Astrocyte (in vitro differentiated cells and primary cell): ENCODE measurements at places on chromosomes 4 and X. TPM values are rescaled to one million over a fixed set of nuclear protein-coding genes. Genes with fewer than 3 reads are reported as not detected.
A peak's percentile ranks its signal among the peaks of the same experiment; 100 is the strongest.

- no peaks in the 10 kb centered on the region for H3K36me3 ChIP-seq
- H3K27ac ChIP-seq = no peak overlapping the region
- H3K4me1 ChIP-seq = no peaks in the 10 kb centered on the region
- DNase-seq = peak; percentile 22
- no peak overlapping the region for H3K4me3 ChIP-seq
These were observed 73.5 kb upstream of the RAP2C start for GRCh38 chrX:132292793-132293192.

DNA sequence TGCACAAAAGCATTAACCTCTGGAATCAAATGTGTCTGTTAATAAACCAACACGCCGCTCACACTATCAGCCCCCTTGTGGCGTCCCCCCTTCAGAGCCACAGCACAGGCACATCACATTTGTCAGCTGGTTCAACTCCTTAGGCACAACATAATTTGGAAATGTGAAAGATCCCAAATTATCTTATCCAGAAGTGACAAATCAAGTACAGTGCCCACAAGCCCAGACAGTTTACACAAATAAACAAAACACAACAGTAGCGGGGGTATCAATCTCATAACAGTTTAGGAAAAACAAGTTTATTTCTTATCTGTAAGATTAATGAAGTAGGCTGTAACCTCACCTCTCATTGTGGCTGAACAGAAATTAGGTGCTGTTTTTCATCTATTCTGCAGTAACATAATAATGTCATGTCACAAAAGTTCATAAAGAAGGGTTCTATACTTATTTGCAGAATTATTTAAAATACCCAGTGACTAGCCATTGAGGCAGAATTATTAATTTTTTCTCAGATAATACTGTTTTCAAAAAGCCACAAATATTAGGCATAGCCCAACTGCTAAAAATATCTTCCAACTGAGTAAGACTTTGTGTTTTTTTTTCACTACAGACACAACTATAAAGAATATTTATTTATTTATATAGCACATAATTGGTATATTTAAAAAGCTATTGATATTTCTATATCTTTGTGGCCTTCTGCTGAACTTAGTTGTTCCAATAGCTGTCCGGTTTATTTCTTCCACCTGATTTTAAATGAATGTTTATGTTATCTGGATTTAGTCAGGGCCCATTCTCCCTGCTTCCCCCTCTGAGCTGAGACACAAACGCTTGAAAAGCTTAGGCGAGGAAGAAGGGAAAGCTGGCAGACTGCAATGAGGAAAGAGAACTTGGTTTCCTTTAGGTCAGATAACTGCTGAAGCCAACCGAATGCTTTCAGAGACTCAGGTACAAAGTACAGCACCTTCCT, 214.7 kb downstream of the QDPR start:
- H3K36me3 ChIP-seq = no peaks in the 10 kb centered on the region
- no peaks in the 10 kb centered on the region for H3K27me3 ChIP-seq
- DNase-seq = no peak
- H3K27ac ChIP-seq = no peak overlapping the region
- H3K4me1 ChIP-seq = no peaks in the 10 kb centered on the region
- H3K4me3 ChIP-seq = no peak overlapping the region

Gene MRFAP1L1
- 33.2 and 36.8 TPM in 2 replicates for total RNA-seq

DNA sequence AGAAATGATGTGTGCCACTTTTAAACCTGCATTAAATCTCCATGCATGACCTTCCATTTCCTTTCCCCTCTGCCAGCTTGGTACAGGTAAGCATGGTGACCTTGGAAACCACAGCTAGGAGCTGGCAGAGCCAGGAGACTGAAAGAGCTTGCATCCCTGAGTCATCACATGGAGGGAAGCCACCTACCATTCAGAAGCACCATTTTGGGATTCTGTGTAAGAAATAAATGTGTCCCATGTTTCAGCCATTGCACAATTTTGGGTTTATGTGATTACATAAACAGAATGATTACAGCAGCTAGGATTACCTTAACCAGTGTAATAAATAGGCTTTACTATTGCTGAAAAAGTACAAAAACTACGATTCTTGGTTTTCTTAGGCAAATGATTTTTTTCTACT, 17.3 kb upstream of the CCDC149 start:
- H3K4me3 ChIP-seq = no peak overlapping the region
- no peak overlapping the region for H3K27ac ChIP-seq
- no peak for DNase-seq
- peaks cover 7% of the 10 kb centered on the region for H3K4me1 ChIP-seq
- H3K27me3 ChIP-seq = no peaks in the 10 kb centered on the region

- H3K27me3 ChIP-seq = no peaks in the 10 kb centered on the region
- H3K4me1 ChIP-seq = peaks cover 5% of the 10 kb centered on the region
These were observed 163.1 kb upstream of the PLAC1 start for GRCh38 chrX:134821370-134821769.

DNA sequence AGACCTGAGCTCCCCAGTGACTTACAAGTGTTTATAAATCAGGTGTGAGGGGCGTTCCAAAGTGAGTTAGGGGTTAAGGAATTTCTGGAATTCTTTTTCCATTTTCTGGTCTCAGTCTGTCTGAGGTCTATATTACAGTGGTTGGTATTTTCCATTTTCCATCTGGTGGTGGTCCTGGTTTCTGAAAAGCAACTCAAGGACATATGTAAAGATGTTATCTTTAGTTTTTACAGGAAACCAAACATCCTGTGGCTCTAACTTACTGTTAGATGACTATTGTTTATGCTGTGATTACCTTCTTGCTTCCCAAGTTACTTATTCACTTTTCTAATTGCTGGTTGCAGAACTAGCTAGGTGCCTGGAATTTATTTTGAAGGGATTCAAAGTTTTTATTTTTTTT, 53.5 kb upstream of the IL21 start:
- H3K27me3 ChIP-seq = no peaks in the 10 kb centered on the region
- no peaks in the 10 kb centered on the region for H3K36me3 ChIP-seq
- no peaks in the 10 kb centered on the region for H3K4me1 ChIP-seq
- DNase-seq = no peak

DNA sequence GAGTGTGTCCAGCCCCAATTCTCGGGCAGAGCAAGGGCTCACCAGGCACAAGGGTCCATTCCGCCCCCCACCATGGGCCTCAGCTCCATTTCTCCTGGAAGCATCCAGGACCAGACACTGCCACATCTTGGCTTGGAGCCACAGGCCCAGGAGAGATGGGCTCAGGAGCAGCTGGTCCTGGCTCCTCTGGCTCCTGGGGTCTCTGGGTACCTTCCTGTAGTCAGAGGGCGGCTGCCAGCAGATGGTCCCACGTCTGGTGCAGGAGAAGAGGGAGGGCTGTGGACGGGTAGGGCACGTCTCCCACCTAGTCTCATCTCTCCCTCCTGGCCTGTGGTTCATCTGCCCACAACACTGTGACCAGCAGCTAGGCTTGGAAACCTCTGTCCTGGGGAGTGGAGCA, 8.0 kb downstream of the ATP2B3 start:
- H3K4me1 ChIP-seq = peaks cover 9% of the 10 kb centered on the region
- no peak overlapping the region for H3K27ac ChIP-seq
- DNase-seq = no peak
- no peaks in the 10 kb centered on the region for H3K36me3 ChIP-seq
- H3K27me3 ChIP-seq = peaks cover 4% of the 10 kb centered on the region

Gene CYSLTR1
- not detected in 2 replicates for total RNA-seq

DNA sequence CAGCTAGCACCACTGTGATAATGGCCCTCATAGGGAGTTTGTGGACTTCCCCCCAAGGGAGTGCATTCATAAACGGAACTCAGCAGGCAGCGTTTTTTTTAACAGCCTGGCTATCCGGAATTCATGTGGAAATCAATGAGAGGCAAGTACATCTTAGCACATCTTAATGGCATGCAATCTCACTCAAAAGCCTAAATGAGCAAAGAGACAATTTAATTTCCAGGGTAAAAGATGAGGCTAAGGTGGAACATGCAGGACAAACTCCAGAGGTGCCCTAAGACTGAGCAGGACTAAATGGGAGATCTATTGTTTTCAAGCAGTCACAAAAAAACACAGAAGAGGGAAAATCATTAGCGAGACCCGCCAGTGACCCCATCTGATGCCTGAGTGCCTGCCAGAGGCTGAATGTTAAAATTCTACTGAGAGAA, 243.5 kb upstream of the KCNIP4 start:
- H3K4me1 ChIP-seq = peaks cover 11% of the 10 kb centered on the region
- no peak for DNase-seq
- H3K27ac ChIP-seq = no peak overlapping the region
- H3K4me3 ChIP-seq = no peak overlapping the region
